ENCODE measurements at places on chromosomes 5 and 9. TPM values are rescaled to one million over a fixed set of nuclear protein-coding genes. Genes with fewer than 3 reads are reported as not detected.

PCDHB3 gene
- total RNA-seq, result 0.03 TPM

CCL28 gene
- total RNA-seq, result 1.9 TPM

ARHGEF39 gene
- 4.8 TPM for total RNA-seq

PPP2R2B gene
- total RNA-seq, result 0.14 TPM

AQP7 gene
- not detected for total RNA-seq

HTR1A gene
- total RNA-seq, result not detected

ANKRD18A gene
- total RNA-seq, result 6.4 TPM

NUTM2F gene
- total RNA-seq, result not detected

NDUFAF2 gene
- 57.5 TPM for total RNA-seq

AHRR gene
- total RNA-seq, result 0.18 TPM

ELP1 gene
- 39.3 TPM for total RNA-seq

ACOT12 gene
- total RNA-seq, result not detected

BTNL9 gene
- 0.04 TPM for total RNA-seq

All from foreskin keratinocyte (primary cell).